Activated naive CD4-positive, alpha-beta T cell treated with anti-CD3 and anti-CD28 coated beads, Interleukin-2, amount 50 U/mL, for 72 hours (primary cell): ENCODE measurements at places on chromosomes 1 and 21. TPM values are rescaled to one million over a fixed set of nuclear protein-coding genes. Genes with fewer than 3 reads are reported as not detected.

The NUDT4B gene
- not detected for total RNA-seq

DNA sequence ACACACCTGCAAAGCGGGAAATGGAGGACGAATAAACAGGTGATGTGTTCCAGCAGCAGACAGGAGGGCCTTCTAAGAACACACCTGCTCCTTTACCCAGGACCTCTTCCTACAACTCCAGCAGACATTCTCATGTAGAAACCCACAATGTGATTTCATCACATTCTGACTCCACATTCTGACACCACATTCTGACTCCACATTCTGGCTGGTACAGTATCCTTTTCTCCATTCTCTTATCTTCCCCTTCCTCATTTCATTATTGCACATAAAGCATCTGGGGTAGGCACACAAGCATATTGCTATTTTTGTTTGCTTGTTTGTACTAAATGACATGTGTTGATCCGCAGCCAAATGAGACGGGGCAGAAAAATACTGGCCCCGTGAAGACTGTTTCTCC lies 3.6 kb upstream of the ZNF124 start:
- DNase-seq, result no peak

DNA sequence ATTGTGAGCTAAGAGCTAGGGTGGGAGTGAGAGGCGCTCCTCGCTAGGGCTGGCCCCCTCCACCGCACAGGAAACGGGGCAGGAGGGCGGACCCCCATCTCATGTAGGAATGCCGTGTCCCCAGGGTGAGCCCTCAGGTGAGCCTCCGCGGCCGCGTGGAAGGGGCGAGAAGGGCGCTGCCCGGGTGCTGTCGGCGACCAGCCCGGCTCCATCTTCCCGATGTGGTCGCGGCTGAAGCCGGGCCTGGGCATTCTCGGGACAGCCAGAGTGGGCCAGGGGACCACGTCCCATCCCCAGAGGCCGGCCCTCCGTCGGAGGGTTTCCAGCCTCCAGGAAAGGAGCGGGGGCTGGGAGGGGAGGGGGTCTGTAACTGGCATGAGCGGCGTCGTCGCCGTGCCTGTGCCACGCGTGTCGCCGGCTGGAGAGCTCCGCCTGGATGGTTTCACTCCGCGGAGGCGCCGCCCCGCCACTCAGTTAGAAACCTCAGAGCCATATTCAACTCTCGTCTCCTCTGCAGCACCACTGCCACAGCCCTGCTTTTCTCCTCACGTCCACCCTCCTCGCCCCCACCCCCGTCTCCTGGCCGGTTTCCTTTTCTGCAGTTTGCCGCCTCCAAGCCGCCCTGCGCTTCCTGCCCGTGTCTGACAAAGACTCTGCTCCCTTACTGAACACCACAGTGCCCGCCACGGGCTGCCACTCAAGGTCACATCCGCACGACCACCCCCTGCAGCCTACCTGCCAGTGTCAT lies at the start of gene TMEM269:
Gene TMEM269, plus strand, starts transcription at position 46 of the 748 bp plus-strand sequence. CDS start 4,903 bp downstream, outside the sequence.
- no peak for DNase-seq

The TNFRSF8 gene
- total RNA-seq, result 0.84 TPM

The FNDC10 gene
- 2.9 TPM for total RNA-seq

- no peak for DNase-seq
Measured at GRCh38 chr1:229344139-229344538, 1.3 kb upstream of the CCSAP start.

DNA sequence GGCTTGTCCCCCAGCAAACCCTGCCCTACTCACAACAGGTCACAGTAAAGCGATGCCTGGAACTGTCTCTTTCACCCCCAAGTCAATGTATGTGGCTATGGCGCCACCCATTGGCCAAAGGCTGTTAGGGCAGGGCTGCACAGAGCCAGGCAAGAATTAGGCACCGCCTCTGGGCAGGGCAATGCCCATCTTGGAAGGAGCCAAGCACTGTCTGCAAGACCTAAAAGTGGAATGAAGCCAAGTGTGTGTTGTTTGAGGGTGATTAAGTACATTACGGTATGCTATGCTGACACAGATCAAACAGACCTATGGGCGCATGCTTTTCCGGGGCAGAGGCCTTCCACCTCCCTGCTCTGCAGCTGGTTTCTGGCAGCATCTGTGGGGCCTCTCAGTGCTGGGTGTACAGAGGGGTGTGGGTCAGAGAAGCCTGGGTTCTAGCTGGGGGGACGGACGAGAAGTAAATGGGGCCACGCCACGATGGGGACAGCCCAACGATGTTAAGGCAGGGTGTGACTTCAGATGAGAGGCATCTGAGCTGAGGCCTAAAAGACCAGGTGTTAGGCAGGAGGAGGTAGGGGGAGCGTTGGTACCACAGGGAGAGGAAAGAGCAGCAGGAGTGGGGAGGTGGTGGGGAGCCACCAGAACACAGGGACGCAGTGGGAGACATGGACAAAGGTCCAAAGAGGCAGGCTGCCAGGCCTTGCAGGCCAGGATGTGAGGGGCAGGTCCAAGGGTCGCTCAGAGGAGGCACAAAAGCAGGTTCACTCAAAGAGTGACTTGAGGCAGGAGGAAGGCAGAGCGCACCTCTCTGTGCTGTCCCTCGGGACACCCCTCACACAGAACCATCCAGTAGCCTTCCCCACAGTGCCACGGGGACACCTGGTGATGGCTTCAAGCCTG lies 49.8 kb downstream of the ACOT7 start:
- DNase-seq, result no peak

DNA sequence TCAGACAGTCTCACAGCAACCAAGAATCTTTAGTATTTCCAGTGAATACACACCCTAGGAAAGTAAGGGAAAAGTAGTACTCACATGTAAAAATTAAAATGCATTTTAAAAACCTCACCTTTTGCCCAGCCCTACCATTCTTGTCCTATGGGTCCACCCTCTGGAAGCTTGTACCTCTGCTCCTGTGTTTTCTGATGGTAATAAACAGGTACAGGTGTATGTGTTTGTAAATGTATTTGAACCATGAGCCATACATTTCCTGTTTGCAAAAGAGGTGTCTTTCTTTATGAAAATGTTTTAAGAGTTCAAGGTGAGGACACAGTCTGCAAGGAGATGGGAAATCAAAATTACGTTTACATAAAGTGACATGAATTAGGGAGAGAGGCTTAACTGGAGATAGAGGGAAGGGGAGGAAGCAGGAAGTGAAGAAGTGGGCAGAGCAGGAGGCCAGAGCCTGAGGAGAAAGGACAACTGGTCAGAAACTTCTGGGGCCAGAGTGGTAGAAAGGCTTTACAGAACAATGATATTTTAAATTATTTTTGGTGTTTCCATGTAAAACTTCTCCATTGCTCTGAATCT lies 52.0 kb upstream of the IVNS1ABP start:
- no peak for DNase-seq

DNA sequence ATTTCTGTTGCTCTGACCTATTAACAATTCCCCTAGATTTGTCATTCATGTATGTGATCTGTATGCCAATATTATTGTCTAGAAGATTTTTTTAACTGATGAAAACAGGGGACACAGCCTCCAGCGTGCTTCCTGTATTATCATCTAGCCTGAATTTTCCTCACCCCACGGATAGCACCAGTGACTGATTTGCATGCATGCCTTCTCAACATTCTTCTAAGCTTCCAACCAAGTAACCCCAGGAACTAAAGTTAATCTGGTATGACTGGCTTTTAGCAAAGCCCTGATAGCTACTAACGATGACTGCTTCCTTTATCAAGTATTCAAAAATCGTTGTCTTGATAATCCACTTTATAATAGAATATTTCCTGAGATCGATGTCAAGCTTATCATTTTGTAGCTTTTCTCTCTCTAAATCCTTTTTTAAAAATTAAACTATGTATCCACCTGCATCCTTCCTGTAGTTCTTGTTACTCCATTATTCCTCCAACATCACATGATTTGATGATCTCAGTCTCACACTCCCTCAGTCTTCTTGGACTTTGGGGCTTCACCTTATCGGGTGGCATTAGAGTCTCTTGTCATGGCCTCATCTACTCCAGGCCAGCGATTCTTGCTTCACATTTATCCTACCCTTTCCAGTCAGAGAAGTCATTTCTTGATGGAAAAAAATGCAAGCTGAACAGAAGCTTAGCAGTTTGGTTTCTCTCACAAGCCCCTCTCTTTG lies 19.0 kb downstream of the BCAR3 start:
- no peak for DNase-seq

The NBL1 gene
- 24.0 TPM for total RNA-seq

The FCRL6 gene
- not detected for total RNA-seq

DNA sequence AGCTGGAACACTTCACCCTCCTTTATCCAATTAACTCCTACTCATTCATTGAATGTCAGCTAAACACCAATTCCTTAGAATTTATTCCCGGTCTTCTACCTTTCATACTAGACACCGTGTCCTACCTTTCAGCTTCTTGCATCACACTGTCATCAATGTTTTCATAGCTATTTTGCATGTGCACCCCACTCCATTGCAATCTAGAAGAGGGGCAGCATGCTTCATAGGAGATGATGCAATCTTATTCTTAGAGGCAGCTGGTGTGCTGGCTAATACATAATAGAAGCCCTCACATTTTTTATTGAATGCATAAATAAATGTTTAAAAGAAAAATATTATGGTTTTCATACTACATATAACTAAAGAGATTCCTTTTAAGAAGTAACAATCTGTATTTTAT lies 123.6 kb downstream of the DSCAM start:
- no peak for DNase-seq

DNA sequence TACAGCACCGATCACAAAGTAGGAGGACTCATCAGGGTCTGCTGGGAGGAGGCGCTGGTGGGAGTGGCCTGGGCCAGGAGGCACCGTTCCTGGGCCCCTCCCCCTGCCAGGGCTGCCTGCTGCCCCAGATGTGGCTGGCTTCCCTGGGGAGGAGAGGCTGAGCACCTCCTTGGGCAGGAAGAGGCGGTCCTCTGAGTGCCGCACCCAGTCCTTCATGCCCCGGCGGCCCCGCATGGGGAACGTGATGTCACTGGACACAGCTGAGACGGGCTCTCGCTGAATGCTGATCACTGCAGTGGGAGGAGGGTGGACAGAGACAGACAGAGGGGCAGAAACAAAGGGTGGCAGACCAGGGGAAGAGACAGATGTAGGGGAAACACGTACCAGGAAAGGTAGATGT lies 24.8 kb downstream of the ADGRB2 start:
- no peak for DNase-seq

DNA sequence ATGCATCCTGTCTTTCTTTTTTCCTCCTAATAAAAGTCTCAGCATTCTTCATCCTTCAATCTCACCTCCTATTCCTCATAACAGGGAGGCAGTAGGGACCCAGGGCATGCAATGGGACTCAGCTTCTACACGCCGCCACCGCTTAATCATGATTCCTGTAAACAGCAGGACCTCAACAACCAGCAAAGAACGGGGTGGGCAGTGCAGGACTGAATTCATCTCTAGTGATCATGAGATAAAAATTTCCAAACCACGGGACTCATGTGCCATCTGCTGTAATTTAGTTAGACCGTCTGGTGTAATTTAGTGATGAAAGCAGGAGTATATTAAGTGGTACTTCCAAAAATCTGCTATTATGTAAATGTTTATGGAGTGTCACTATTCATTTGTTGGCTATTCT lies 5.4 kb downstream of the PRAMEF12 start:
- DNase-seq, result no peak

The CENPF gene
- 87.0 TPM for total RNA-seq

The LCE2C gene
- not detected for total RNA-seq

GRCh38 chr21:33198346-33199099 lies 31.2 kb upstream of the IFNAR2 start:
- DNase-seq, result no peak

- no peak for DNase-seq
Measured at GRCh38 chr1:240070188-240070587, 21.5 kb upstream of the FMN2 start.

- no peak for DNase-seq
Measured at GRCh38 chr21:31905503-31906451, 33.0 kb downstream of the HUNK start.

- no peak for DNase-seq
Measured at GRCh38 chr1:155093911-155094621, 15.4 kb downstream of the EFNA3 start.

GRCh38 chr1:64357422-64357821 lies 112.5 kb upstream of the CACHD1 start:
- DNase-seq, result no peak

The LCE1A gene
- not detected for total RNA-seq

DNA sequence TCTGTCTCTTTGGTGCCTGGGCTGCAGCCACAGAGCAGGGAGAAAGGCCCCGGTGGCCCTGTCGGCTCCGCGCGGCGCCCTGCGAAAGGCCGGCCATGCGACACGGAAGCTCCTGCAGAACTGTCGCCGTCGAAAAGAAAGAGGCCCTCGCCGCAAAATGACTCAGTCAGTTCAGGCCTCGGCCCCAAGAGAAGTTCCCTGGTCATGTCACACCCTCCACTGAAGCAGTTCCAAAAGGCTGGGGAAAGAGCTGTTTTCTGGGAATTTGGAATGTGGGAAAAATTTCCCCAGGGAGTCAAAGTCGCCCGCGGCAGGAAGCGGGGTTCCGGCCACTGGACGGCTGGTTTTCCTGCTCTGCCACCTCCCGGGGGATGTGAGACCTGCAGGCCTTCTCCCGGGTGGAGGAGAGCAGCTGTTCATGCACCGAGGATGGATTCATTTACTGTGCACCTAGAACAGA lies 115.8 kb upstream of the ZNF678 start:
- no peak for DNase-seq

The FMO3 gene
- not detected for total RNA-seq

GRCh38 chr1:180572760-180573159 lies 14.0 kb downstream of the OVAAL start:
- no peak for DNase-seq

The RBM11 gene
- 7.4 TPM for total RNA-seq

DNA sequence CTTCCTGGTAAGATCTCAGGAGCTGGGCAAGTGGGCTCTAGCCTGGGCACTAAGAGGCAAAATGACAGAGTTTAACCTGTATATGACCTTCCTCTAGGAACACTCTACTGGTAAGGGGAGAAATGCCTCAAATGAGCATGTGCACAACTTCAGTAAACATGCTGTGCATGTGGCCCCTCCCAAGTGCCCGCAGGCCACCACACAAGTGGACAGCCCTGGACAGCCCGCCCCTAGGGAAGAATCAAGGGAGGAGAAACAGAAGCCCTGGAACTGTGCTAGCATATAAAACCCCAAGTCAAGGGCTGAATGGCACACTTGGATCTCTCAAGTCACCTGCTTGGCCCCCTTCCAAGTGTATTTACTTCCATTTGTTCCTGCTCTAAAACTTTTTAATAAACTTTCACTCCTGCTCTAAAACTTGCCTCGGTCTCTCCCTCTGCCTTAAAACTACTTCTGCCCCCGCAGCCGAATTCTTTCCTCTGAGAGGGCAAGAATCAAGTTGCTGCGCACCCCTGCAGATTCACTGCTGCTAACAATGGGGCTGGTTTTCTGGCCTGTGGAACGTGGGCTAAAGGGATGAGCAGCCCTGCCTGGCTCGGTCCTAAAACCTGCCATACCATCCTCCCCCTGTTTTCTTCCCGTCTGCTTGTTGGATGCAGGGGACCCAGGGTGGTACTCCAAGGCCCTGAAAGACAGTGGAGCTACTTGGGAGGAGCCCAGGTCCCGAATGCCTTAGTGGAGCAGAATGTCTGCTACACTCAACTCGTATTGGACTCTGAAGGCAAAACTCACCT lies 93.5 kb downstream of the IER5 start:
- no peak for DNase-seq
